ENCODE measurements at places on chromosomes 12 and 14.

DNA sequence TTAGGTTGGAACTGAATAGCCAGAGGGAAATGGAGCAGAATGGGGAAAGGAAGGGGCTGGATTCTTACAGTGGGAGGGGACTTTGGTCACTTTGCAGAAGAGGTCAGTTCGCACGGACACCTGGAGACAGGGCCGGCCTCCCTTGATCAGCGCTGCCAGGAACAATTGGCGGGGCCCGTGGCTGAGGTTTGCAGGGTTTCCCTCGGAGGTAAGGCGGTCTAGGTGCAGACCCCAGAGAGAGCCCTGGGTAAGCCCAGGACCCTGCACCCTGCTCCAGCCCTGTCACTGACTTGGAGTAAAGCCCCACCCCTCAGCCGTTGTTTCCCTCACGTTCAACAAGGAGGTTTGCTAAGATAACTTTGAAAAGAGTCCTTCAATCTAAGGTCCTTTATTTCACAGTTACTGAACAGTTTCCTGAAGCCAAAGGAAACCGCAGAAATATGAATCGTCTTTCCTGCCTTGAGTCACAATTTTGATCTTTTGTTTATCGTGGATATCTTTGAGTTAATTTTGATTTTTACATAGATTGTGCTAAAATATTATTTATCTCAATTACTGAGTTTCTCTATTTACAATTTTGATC lies 231.4 kb upstream of the RTL1 start:
- H3K27me3 ChIP-seq = peaks cover 9% of the 10 kb centered on the region
- H3K4me3 ChIP-seq = no peak overlapping the region
- H3K4me1 ChIP-seq = peaks cover 17% of the 10 kb centered on the region
- H3K27ac ChIP-seq = no peak overlapping the region
- no peaks in the 10 kb centered on the region for H3K36me3 ChIP-seq

DNA sequence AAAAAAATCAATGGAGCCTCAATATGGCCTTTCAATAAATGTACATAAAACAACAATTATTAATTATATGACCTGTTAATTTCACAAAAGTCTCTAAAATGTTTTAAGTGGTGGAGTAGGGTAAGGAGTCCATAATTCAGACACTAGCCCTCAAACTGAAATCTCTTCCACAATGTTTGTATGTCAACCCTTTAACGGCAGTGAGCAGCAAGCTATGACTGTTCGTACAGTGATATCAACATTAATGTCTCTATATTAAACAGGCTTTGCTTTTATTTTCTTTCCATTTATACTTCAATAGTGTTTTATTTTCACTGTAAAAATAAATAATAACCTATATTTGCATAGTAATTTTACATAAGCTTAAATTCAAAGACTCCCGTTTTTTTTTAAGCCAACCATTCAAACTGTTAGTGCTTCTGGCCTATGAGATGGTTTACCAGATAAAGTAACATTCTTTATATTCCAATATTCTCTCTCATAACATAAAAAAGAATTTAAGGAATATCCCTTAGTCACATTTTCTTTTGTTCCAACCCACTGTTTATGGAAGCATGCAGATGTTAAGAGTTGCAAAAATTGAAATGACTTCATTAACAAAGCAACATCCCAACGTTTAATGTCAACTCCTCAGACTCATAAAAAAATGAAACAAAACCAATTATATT lies 2.3 kb downstream of the CDK17 start:
- DNase-seq = no peak
- H3K27ac ChIP-seq = peak overlapping the region; percentile 90
- no peaks in the 10 kb centered on the region for H3K36me3 ChIP-seq
- H3K27me3 ChIP-seq = no peaks in the 10 kb centered on the region
- peak overlapping the region; percentile 91 for H3K4me3 ChIP-seq

GRCh38 chr14:68665131-68665530 lies 127.7 kb downstream of the ZFP36L1 start:
- peaks cover 42% of the 10 kb centered on the region for H3K4me1 ChIP-seq
- H3K4me3 ChIP-seq = no peak overlapping the region
- H3K36me3 ChIP-seq = no peaks in the 10 kb centered on the region
- no peak for DNase-seq
- no peaks in the 10 kb centered on the region for H3K27me3 ChIP-seq

GRCh38 chr14:58637391-58638230 lies at the start of gene DACT1:
Gene DACT1 (plus strand): TSS chr14:58637962. CDS start chr14:58638203, 241 bp downstream.
- peaks cover 65% of the 10 kb centered on the region for H3K4me1 ChIP-seq
- peak; percentile 93 for DNase-seq
- H3K27ac ChIP-seq = peak within 1 kb of the TSS; percentile 100

DNA sequence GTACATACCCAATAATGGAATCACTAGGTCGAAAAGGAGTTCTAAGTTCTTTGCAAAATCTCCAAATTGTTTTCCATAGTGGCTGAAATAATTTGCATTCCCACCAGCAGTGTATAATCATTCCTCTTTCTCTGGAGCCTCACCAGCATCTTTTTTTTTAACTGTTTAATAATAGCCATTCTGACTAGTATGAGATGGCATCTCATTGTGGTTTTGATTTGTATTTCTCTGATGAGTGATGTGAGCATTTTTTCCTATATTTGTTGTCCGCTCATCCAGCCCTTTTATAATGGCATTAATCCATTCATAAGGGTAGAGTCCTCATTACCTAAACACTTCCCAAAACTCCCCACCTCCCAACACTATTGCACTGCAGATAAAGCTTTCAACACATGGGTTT lies 278.3 kb downstream of the SEC23A start:
- peaks cover 16% of the 10 kb centered on the region for H3K27me3 ChIP-seq
- H3K36me3 ChIP-seq = no peaks in the 10 kb centered on the region
- no peak overlapping the region for H3K4me3 ChIP-seq

DNA sequence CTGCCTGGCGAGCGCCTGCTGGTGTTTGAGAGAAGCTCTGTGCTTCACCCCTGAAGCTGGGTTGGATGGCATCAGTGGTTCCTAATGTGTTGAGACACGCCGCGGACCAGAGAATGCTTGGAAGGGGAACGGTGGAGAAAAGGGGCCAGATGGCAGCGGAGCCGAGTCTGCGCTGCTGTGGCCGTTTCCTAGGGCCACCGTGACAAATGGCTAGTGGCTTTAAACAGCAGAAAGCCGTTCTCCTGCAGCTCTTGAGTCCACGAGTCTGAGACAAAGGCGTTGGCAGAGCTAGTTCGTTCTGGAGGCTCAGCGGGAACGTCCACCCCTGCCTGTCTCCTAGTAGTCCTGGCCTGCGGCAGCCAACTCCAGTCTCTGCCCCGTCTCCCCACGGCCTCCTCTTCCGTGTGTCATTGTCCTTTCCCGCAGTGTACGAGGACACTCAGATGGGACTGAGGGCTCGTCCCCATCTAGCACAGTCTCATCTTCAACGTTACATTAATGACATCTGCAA lies 103.6 kb downstream of the ADGRD1 start:
- peak; percentile 68 for DNase-seq
- H3K4me1 ChIP-seq = no peaks in the 10 kb centered on the region
- H3K27ac ChIP-seq = no peak overlapping the region
- H3K27me3 ChIP-seq = peaks cover 10% of the 10 kb centered on the region
- no peak overlapping the region for H3K4me3 ChIP-seq

- peaks cover 24% of the 10 kb centered on the region for H3K36me3 ChIP-seq
- peak; percentile 69 for DNase-seq
- H3K4me3 ChIP-seq = no peak overlapping the region
- H3K27ac ChIP-seq = no peak overlapping the region
- peaks cover 31% of the 10 kb centered on the region for H3K4me1 ChIP-seq
- H3K27me3 ChIP-seq = no peaks in the 10 kb centered on the region
These were observed 109.9 kb downstream of the NCOR2 start for GRCh38 chr12:124457287-124458219.

DNA sequence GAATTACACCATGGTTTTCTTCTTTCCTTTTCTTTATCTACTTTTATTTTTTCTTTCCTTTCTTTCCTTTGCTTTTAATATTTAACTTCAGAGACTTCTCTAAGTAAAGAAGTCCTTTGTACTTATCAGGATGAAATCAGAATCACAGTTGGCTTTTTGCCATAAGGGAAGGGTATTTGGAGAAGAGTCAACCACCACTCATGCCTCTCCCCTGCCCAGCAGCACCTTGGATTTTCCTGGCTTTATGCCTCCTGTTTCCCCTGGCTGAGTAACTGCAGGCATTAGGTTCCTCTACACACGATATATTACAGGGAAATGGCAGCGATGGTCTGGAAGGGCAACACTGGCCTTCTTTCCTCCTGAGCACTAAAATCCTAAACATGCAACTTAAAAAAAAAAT lies 266.4 kb upstream of the CAND1 start:
- no peaks in the 10 kb centered on the region for H3K36me3 ChIP-seq
- H3K4me1 ChIP-seq = peaks cover 7% of the 10 kb centered on the region
- no peak overlapping the region for H3K4me3 ChIP-seq
- H3K27me3 ChIP-seq = peaks cover 2% of the 10 kb centered on the region

GRCh38 chr12:124183172-124183571 lies 111.7 kb upstream of the RFLNA start:
- peaks cover 12% of the 10 kb centered on the region for H3K4me1 ChIP-seq
- no peak for DNase-seq
- no peak overlapping the region for H3K4me3 ChIP-seq
- no peak overlapping the region for H3K27ac ChIP-seq
- H3K27me3 ChIP-seq = no peaks in the 10 kb centered on the region
- H3K36me3 ChIP-seq = no peaks in the 10 kb centered on the region

GRCh38 chr14:60925286-60925685 lies 55.6 kb downstream of the TRMT5 start:
- H3K4me3 ChIP-seq = no peak overlapping the region
- no peak for DNase-seq
- no peaks in the 10 kb centered on the region for H3K27me3 ChIP-seq
- no peak overlapping the region for H3K27ac ChIP-seq
- peaks cover 21% of the 10 kb centered on the region for H3K4me1 ChIP-seq
- H3K36me3 ChIP-seq = no peaks in the 10 kb centered on the region

DNA sequence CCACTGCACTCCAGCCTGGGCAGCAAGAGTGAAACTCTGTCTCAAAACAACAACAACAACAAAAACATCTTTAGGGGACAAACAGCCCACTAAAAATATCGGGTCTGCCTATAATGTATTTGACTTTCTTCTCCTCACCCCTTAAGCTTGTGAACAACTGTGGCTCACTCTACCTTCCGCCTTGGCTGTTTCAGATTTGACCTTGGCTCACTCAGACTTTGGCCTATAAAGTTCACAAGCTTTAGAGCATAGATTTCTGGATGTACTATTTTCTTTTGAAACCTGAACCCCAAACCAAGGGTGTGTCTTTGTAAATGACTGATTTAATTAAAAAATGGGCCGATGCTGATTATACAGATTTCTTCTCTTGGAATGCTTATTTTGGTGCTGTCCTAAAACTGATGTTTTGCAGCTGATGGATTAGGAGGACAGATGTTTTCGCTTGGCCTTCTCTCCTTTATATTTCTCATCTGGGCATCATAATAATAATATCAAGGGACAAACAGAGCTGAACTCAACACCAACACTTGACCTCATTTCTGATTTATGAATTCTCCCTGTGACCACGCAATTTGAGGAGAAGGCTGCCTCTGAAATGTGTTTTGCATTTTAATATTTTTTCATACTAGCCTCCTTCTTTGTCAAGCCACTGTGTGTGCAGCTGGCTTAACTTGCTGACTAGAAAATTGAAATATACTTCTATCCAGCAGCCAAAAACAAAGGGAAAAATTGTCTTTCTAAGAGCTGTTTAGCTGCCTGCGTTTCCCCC lies 40.2 kb upstream of the RASSF3 start:
- no peak for DNase-seq
- H3K36me3 ChIP-seq = no peaks in the 10 kb centered on the region
- H3K4me3 ChIP-seq = no peak overlapping the region
- H3K27ac ChIP-seq = no peak overlapping the region
- peaks cover 30% of the 10 kb centered on the region for H3K4me1 ChIP-seq

DNA sequence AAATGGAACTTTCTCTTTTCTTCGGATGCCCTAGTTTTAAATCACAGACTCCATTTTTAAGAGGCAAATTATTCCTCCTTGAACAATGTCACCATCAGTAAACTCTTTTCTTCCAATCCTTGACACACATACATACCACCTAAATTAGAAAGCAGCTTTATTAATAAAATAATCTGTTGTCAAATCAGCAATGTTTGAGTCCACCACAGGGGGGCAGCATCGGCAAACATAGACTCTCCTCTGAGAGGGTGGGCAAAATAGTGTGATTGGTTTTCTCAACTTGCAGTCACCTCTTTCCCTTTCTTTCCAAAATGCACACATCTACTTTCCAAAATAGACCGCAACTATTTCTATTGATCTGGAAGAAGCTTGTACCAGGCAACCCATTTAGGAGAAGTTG lies 438.4 kb upstream of the OR4E1 start:
- no peak overlapping the region for H3K27ac ChIP-seq
- no peaks in the 10 kb centered on the region for H3K4me1 ChIP-seq
- no peak for DNase-seq
- peaks cover 38% of the 10 kb centered on the region for H3K27me3 ChIP-seq
- H3K36me3 ChIP-seq = no peaks in the 10 kb centered on the region

GRCh38 chr12:67578976-67579661 lies 69.4 kb upstream of the DYRK2 start:
- no peak for DNase-seq
- H3K4me1 ChIP-seq = peaks cover 4% of the 10 kb centered on the region
- H3K27ac ChIP-seq = no peak overlapping the region
- no peaks in the 10 kb centered on the region for H3K27me3 ChIP-seq

DNA sequence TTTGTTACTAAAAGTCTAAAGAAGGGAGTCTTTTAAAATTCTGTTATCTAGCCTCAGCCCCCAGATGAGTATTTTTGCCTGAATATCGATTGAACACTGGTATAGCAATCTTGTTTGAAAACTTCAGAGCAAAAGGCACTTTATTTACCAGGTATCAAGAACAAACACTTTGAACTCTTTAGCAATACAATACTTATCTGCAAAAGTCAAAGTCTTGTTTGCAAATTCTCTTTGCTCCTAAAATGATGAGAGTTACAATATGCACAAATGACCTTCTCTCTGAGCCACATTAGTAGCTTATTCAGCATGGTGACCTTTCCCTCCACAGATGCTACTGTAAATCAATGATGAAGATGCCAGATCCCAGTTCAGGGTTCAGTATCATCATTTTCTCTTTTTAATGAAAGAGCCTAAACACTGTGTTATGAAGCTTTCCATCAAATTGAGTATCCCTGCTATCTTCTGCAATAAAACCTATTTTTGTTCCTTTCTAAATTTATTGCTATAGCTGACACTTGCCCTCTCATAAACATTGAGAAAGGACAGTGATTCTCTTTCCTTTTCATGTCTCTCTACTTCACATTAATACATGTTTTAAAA lies 752.7 kb upstream of the MGAT4C start:
- no peak for DNase-seq
- no peak overlapping the region for H3K4me3 ChIP-seq
- no peaks in the 10 kb centered on the region for H3K4me1 ChIP-seq
- no peaks in the 10 kb centered on the region for H3K36me3 ChIP-seq

DNA sequence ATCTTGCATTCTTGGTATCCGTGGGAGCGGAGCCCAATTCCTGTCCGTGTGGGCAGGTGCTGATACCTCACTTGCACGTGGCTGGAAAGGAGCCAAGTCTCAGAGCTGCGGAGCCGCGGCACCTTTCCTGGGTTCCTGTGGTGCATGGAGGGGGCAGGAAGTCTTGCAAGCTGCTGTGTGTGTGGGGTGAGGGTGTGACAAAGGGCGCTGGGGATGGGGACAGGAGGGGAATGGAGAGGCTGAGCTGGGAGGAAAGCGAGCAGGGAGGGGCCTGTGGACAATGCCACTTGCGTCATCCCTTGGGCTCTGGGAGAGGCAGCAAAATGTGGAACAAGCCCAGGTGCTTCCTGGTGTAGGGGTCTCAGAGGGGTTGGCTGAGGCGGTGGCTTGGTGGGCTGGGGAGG lies 86.7 kb downstream of the CALM1 start:
- H3K27ac ChIP-seq = no peak overlapping the region
- H3K27me3 ChIP-seq = peaks cover 20% of the 10 kb centered on the region
- DNase-seq = peak; percentile 63
- H3K36me3 ChIP-seq = no peaks in the 10 kb centered on the region
- peaks cover 9% of the 10 kb centered on the region for H3K4me1 ChIP-seq

Data from chondrocyte (in vitro differentiated cells).